A549 treated with Hydrocortisone at 1 μM for 4 hours (cell line): ENCODE measurements at places on chromosomes 5 and 9. TPM values are rescaled to one million over a fixed set of nuclear protein-coding genes. Genes with fewer than 3 reads are reported as not detected.

PCDHB13 gene
- 0.06 to 0.09 TPM (median 0.09 TPM) in 4 of 5 replicates, not detected in the other for total RNA-seq

HSPB3 gene
- total RNA-seq: 0.23 TPM in 1 of 5 replicates, not detected in the others

SPATA31D3 gene
- not detected in 5 replicates for total RNA-seq

LPAR1 gene
- 20.3 to 23.3 TPM (median 23.0 TPM) in 5 replicates for total RNA-seq

HSD17B4 gene
- 55.8 to 82.8 TPM (median 63.6 TPM) in 5 replicates for total RNA-seq

PAX5 gene
- total RNA-seq: 0.01 to 0.07 TPM (median 0.03 TPM) in 4 of 5 replicates, not detected in the other

SV2C gene
- not detected in 5 replicates for total RNA-seq

SPINK5 gene
- total RNA-seq: not detected in 5 replicates

ASTN2 gene
- total RNA-seq: 4.0 to 5.3 TPM (median 4.3 TPM) in 5 replicates

IL4 gene
- not detected in 5 replicates for total RNA-seq
